ENCODE measurements at places on chromosomes 3 and 15. TPM values are rescaled to one million over a fixed set of nuclear protein-coding genes. Genes with fewer than 3 reads are reported as not detected.

The PTH1R gene
- total RNA-seq: 1.4 TPM

The MSL2 gene
- 15.5 TPM for total RNA-seq

The TIPIN gene
- total RNA-seq: 8.9 TPM

The ABHD2 gene
- 47.3 TPM for total RNA-seq

The HIGD2B gene
- not detected for total RNA-seq

The NR1I2 gene
- total RNA-seq: not detected

The IQCH gene
- 1.8 TPM for total RNA-seq

The SMCO1 gene
- total RNA-seq: not detected

The FAM43A gene
- total RNA-seq: 27.0 TPM

The LINGO1 gene
- total RNA-seq: not detected

The FRMD4B gene
- total RNA-seq: 3.0 TPM

The PLSCR2 gene
- not detected for total RNA-seq

The GNAT1 gene
- not detected for total RNA-seq

The C3orf22 gene
- not detected for total RNA-seq

The WDR93 gene
- total RNA-seq: under 0.01 TPM

The TTLL13 gene
- 0.08 TPM for total RNA-seq

The ARRDC4 gene
- 22.7 TPM for total RNA-seq

The TMC3 gene
- not detected for total RNA-seq

The ZFAND6 gene
- total RNA-seq: 105 TPM

The CLSTN2 gene
- 0.24 TPM for total RNA-seq

The KNG1 gene
- not detected for total RNA-seq

The FANCD2OS gene
- not detected for total RNA-seq

The ALDH1L1 gene
- total RNA-seq: not detected

The TNNC1 gene
- 0.26 TPM for total RNA-seq

The CHRNA7 gene
- total RNA-seq: 1.2 TPM

The CHRFAM7A gene
- not detected for total RNA-seq

The C3orf85 gene
- total RNA-seq: not detected

The CCDC39 gene
- total RNA-seq: not detected

The CD276 gene
- total RNA-seq: 121 TPM

The CORO2B gene
- total RNA-seq: 11.9 TPM

The PPIP5K1 gene
- 6.9 TPM for total RNA-seq

The ZNF501 gene
- 4.7 TPM for total RNA-seq

The FYTTD1 gene
- 40.1 TPM for total RNA-seq

The CNTN4 gene
- 2.3 TPM for total RNA-seq

The GRK7 gene
- under 0.01 TPM for total RNA-seq

The GALNT15 gene
- total RNA-seq: 1.2 TPM

The CHDH gene
- under 0.01 TPM for total RNA-seq

The TLR9 gene
- not detected for total RNA-seq

The CACNA1D gene
- 0.26 TPM for total RNA-seq

The PLSCR5 gene
- not detected for total RNA-seq

The MUC13 gene
- total RNA-seq: not detected

The RTP3 gene
- not detected for total RNA-seq

The CNTN3 gene
- 0.78 TPM for total RNA-seq

The UBA5 gene
- 31.8 TPM for total RNA-seq

The HMCES gene
- total RNA-seq: 23.3 TPM

The SPCS1 gene
- total RNA-seq: 267 TPM

The EPM2AIP1 gene
- 5.2 TPM for total RNA-seq

The LRRC2 gene
- 2.2 TPM for total RNA-seq

The CSTA gene
- total RNA-seq: 0.88 TPM

All from epithelial cell of alveolus of lung (primary cell).